ENCODE measurements at places on chromosomes 2 and 18.

DNA sequence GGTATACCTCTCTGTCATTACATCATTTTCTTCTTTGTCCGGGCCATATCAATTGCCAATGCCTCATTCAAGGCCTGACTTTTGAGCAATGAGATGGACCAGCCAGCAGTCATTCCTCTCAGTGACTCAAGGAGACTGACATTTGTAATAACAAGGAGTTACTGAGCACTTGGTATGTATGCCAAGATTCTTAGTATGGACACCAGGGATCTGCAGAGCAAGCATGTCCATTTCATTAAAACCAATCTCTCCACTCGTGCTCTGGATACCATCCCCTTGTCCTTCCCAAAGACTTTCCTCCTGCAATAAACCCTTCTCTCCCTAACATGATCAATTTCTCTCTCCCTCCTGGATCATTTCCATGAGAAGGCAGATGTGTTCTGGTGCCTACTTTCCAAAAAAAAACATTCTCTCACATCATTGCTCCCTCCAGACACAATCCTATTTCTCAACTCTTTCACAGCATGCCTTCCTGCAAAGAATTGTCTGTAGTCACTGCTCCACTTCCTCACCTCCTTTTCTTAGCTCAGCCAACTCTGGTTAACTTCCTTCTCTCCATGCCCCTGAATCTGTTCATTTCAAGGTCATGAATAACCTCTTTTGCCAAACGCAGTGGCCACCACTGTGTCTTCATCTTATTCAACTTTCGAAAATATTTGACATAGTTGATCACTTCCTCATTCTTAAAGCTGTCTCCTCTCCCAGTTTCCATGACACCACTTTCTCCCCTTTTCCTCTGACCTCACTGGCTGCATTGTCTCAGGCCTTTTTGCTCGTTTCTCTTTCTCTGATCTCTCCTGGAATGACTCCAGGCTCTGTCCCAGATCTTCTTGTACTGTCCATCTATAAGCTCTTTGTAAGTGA, 102.8 kb upstream of the CYP1B1 start:
- H3K27me3 ChIP-seq: no peaks in the 10 kb centered on the region
- H3K27ac ChIP-seq: no peak overlapping the region
- peak; percentile 70 for DNase-seq
- no peaks in the 10 kb centered on the region for H3K36me3 ChIP-seq
- no peaks in the 10 kb centered on the region for H3K4me1 ChIP-seq
- H3K4me3 ChIP-seq: no peak overlapping the region

GRCh38 chr2:198004173-198004572, 199.8 kb downstream of the PLCL1 start:
- H3K27ac ChIP-seq: no peak overlapping the region
- no peaks in the 10 kb centered on the region for H3K36me3 ChIP-seq
- H3K4me1 ChIP-seq: no peaks in the 10 kb centered on the region
- no peaks in the 10 kb centered on the region for H3K27me3 ChIP-seq

DNA sequence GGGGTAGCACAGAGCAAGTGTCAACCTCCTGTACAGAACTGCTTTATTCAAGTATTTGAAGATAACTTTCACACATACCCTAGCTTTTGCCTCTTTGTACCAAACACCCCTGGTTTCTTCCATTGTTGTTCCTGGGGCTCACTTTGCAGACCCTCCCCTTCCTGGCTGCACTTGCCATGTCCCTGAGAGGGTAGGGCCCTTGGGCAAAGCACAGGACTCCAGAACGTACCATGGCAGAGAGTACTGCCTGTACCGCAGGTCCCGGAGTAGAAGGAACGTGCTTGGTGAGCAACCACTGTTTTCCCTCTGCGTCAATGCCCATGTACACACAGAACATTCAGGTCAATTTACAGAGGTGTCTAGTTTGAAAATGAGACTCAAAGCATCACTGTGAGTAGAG, 290.4 kb downstream of the EN1 start:
- H3K27ac ChIP-seq: no peak overlapping the region
- no peaks in the 10 kb centered on the region for H3K4me1 ChIP-seq
- no peaks in the 10 kb centered on the region for H3K27me3 ChIP-seq
- DNase-seq: no peak
- no peaks in the 10 kb centered on the region for H3K36me3 ChIP-seq

DNA sequence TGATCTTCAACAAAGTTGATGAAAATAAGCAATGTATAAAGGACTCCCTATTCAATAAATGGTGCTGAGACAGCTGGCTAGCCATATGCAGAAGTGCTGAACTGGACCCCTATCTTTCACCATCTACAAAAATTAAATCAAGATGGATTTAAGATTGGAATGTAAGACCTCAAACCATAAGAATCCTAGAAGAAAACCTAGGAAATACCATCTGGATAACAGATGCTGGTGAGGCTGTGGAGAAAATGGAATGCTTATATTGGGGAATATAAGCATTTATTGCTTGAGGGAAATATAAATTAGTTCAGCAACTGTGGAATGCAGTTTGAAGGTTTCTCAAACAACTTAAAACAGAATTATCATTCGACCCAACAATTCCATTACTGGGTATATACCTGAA, 89.6 kb downstream of the GCA start:
- H3K27ac ChIP-seq: no peak overlapping the region
- DNase-seq: no peak
- no peaks in the 10 kb centered on the region for H3K27me3 ChIP-seq

DNA sequence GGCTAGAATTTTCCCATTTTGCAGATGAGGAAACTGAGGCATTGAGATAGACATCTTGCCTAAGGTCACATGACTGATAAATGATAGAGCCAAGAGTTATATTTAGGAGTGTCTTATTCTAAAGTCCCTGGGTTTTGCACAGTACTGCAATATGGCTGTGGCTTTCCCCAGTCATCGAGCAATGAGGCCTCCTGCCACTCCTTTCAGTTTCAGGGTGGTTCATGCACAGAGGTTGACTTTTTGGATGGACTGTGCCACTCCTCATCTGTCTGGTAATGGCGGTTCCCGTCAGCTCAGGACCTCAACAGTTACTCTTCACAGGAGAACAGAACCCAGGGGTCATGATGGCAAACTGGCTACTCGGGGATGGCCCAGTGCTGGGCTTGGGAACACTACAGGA, 131.1 kb downstream of the ACKR3 start:
- DNase-seq: no peak
- no peaks in the 10 kb centered on the region for H3K36me3 ChIP-seq
- no peak overlapping the region for H3K27ac ChIP-seq
- H3K4me1 ChIP-seq: no peaks in the 10 kb centered on the region
- no peak overlapping the region for H3K4me3 ChIP-seq

DNA sequence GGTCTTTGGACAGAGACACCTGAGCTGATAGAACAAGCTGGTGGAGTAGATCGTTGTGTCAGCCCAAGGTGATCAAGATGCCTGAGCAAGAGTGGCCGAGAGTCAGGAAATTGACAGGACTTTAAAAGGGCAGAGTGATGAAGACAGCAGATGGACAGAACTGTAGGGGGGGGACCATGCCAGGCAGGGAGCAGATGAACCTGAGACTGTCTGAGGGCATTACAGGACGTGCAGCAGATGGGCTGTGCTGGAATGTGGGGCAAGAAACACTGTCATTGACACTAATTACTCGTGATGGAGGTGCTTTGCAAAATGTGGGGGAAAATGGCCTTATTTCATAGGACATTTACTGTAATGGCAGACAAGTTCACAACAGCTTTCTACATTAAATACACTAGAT, 225.0 kb downstream of the THSD7B start:
- no peaks in the 10 kb centered on the region for H3K4me1 ChIP-seq
- H3K4me3 ChIP-seq: no peak overlapping the region
- no peaks in the 10 kb centered on the region for H3K36me3 ChIP-seq
- no peak overlapping the region for H3K27ac ChIP-seq
- H3K27me3 ChIP-seq: no peaks in the 10 kb centered on the region

DNA sequence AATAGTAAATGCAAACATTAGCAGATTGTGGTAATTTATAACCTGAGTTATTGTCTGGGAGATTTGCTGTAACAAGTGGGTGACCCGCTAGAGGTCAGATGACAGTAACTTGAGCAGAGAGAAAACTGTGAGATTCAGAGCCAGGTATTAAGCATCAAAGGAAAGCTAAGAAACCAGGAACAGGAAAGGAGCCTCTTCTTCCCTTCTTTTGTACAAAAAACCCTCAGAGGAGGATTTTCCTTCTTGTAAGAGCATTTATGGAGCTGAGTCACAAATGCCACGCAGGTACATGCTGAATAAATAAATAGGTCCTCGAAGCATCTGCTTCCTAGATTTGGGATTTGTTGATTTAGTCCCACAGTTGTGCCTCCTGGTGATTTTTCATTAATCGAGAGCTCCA, 146.5 kb downstream of the SH3BP4 start:
- H3K27ac ChIP-seq: no peak overlapping the region
- H3K36me3 ChIP-seq: no peaks in the 10 kb centered on the region
- no peak overlapping the region for H3K4me3 ChIP-seq
- no peaks in the 10 kb centered on the region for H3K27me3 ChIP-seq

DNA sequence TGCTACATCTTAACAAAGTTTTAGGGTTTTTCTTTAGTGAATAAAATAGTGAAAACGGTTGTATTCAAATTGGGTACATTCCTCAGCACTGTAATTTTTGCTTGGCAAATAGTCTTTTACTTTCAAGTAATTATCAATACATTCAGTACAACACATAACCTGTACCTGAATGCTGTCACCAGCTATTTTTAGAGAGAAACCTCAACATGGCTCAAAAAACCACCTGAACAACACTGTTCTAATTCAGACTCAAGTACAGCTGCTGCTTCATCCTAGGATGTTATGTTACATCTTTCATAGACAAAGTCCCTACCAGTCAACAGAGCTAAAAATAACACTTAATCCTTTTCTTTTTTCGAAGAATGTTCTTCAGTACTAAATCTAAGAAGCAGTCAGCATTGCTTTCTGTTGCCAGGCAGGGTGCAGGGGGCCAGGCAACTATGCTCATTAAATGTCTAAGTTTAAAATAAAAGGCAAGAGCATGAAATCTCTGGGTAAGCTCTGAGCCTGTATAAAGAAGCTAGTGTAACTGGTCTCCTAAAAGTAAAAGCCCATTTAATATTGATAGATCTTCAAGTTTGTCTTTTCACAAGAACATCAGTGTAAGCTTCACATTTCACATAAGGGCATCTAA, 20.5 kb downstream of the PDIA6 start:
- peaks cover 30% of the 10 kb centered on the region for H3K36me3 ChIP-seq
- no peak overlapping the region for H3K27ac ChIP-seq
- no peak for DNase-seq

DNA sequence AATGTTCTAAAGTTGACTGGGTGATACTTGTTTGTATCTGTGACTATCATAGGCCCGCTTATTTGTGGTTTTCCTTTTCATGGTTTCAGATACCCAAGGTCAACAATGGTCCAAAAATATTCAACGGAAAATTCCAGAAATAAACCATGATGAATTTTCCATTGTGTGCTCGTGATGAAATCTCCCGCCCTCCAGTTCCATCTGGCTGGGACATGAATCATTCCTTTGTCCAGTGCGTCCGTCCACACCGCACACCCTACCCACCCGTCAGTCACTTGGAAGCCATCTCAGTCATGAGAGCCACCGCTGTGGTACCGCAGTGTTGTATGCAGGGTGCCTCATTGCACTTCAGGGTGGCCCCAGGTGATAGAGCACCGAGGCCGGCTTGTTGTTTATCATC, 268.2 kb upstream of the PXDN start:
- H3K36me3 ChIP-seq: no peaks in the 10 kb centered on the region
- H3K4me1 ChIP-seq: peaks cover 14% of the 10 kb centered on the region
- H3K27me3 ChIP-seq: no peaks in the 10 kb centered on the region
- no peak for DNase-seq

- no peaks in the 10 kb centered on the region for H3K27me3 ChIP-seq
- no peaks in the 10 kb centered on the region for H3K36me3 ChIP-seq
- H3K4me1 ChIP-seq: no peaks in the 10 kb centered on the region
Observed at GRCh38 chr2:144126302-144126701, 393.6 kb downstream of the ZEB2 start.

DNA sequence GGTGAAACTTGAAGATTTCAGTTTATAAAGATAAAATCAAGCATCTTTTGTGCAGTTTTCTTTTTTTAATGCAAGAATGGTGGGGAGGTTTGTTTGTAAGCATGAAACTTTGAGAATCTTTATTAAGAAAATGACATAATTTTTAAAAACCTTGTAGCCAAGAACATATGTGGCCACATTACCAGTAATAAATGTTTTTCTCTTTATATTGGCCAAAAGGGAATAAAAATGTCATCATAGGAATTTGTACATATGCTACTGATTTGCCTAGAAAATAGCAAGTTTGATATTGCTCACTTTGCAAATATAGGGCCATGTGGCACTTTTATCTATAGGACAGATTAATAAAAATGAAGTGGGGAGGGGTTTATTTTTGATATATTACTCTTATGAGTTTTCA, 25.6 kb downstream of the METTL21A start:
- no peaks in the 10 kb centered on the region for H3K27me3 ChIP-seq
- no peaks in the 10 kb centered on the region for H3K4me1 ChIP-seq
- no peaks in the 10 kb centered on the region for H3K36me3 ChIP-seq
- no peak overlapping the region for H3K4me3 ChIP-seq
- H3K27ac ChIP-seq: no peak overlapping the region
- DNase-seq: no peak

DNA sequence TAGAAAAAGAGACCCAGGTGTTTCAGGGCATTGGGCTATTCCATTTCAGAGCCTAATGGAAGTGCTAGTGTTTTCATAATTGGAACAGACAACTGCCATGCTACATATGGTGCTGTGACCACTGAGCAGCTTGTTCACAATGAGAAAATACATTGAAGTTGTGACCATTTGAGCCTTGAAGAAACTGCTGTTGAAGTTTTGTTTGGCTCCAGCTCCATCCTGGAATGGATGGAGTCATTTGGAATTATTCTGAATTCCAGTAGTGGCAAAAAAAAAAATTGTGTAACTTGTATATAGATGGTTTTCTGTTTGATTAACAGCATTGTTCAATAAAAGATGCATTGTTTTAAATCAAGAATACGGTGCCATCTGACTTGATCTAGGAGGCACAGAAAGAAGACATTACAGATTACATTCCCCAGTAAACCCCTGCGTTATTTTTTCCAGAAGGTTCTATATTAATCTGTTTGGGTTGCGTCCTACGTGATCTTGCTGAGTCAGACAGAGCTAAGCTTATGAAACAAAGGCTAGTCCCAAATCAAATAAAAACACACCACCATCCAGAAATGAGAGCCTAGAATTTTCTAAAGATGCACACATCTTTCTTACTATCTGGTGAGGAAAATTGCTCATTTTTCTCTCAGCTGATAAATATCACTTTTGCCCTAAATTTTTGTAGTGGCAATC, 19.2 kb downstream of the FMNL2 start:
- no peaks in the 10 kb centered on the region for H3K4me1 ChIP-seq
- no peaks in the 10 kb centered on the region for H3K27me3 ChIP-seq
- no peaks in the 10 kb centered on the region for H3K36me3 ChIP-seq
- no peak overlapping the region for H3K4me3 ChIP-seq
- no peak overlapping the region for H3K27ac ChIP-seq

- H3K27ac ChIP-seq: no peak overlapping the region
- H3K36me3 ChIP-seq: no peaks in the 10 kb centered on the region
- H3K4me3 ChIP-seq: no peak overlapping the region
- DNase-seq: no peak
- no peaks in the 10 kb centered on the region for H3K4me1 ChIP-seq
- no peaks in the 10 kb centered on the region for H3K27me3 ChIP-seq
Observed at GRCh38 chr2:227789803-227790202, 23.8 kb upstream of the CCL20 start.

All from mesendoderm (in vitro differentiated cells).